Stimulated activated CD8-positive, alpha-beta memory T cell treated with anti-CD3 and anti-CD28 coated beads, Interleukin-15, amount 100 ng/mL, for 1 hour (primary cell): ENCODE measurements at places on chromosomes 2 and 18.

DNA sequence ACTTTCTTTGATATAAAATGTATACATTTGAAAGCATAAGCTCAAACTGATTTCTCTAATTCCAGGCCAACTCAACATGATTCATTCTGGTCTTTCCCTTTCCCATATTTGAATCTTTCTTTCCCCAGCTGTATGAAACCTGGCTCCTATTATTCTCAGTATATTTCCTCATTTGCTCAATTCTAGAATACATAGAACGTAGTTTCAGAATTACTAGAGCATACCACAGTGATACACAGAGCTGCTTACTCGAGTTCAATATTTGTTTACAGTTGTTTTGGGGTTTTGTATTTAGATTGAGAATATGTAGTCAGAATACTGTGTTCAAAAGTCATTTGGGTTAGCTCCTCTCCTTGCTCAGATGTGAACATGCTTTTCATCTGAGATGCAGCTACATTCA, 43.0 kb downstream of the TNFRSF11A start:
- DNase-seq, result no peak

GRCh38 chr2:241499146-241499965, 9.0 kb downstream of the STK25 start:
- no peak for DNase-seq

DNA sequence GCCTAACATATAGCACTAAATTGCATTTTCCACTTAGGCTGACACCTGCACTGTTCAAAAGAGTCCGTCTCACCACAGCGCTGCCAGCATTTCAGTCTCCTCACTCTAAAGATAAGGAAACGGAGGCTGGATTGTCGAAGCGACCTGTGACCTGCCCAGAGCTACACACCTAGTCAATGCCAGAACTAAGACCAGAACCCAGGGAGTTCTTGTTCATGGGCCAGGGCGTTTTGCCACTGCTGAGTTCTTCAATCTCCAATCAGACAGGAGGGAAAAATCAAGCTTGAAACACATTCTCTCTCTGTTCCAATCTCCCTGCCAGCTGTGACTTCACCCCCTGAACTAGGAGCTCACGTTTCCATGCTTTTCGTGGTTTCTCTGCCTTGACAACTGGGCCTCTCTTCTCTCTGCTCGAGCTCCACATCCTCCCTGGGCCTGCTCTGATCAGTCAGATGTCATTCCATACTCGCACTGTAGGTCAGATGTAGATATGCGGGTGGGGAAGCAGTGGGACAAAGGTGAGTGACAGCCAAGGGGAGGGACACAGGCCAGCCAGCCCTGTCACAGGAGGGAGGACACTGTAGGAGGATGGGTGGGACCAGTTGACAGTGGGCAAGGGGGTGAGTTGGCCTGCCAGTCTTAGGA, 221.1 kb upstream of the SMAD2 start:
- no peak for DNase-seq

GRCh38 chr2:70768590-70769085, 638 bp upstream of the ADD2 start:
- DNase-seq, result no peak

DNA sequence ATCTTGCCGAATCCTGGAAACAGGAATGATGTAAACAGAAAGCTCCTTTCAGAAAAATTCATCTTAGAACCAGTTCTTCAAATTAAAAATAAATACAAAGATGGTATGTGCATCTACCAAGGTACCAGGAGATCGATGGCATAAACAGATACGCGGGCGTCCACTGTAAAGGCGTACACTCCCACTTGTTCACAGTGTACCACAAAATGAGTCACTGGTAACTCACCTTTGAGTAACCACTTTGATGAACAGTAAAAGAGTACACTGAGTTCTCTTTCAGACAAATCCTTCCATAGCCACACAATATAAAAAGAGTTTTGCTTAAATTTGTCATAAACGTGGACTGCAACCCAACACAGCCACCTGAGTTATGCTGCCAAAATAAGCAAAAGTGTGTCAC, 128.3 kb downstream of the DNER start:
- no peak for DNase-seq

DNA sequence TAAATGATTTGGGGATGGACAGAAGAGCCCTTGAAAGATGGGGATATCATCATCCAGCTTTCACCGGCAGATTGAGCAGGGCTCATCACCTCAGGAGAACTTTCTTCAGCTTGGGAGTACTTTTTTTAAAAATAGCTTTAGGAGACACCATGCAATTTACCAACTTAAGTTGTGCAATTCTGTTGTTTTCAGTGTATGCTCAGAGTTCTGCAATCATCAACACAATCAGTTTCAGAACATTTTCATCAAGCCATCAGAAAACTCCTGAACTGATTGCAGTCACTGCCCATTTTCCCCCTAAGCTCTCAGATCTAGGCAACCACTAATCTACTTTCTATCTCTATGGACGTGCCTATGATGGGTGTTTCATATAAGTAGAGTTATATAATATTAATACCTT, 117.7 kb downstream of the CRIM1 start:
- no peak for DNase-seq

DNA sequence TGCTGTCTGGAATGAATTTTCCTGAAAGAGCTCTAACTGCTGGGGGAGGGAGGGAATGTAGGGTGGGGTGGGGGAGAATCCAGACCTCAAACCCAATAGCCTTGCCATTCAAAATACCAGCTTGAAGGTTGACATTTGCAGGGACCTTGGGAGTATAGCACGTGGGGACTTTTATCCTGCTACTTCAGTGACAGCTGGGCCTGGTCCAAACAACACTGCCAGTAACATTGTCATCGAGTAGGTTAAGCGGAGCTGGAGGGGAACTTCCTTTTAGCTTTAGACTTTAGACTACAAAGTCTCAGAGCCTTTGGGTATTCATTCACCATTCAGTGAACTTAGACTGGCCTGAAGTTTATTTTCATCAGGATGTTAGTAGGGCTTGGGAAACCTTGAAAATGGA, 248.7 kb downstream of the MEIS1 start:
- DNase-seq, result no peak
